ENCODE measurements at places on chromosomes 2 and 18.

- DNase-seq: no peak
Measured at GRCh38 chr2:64243081-64244036, 99.1 kb upstream of the PELI1 start.

- no peak for DNase-seq
Measured at GRCh38 chr18:57806978-57807285, 3.8 kb upstream of the ATP8B1 start.

DNA sequence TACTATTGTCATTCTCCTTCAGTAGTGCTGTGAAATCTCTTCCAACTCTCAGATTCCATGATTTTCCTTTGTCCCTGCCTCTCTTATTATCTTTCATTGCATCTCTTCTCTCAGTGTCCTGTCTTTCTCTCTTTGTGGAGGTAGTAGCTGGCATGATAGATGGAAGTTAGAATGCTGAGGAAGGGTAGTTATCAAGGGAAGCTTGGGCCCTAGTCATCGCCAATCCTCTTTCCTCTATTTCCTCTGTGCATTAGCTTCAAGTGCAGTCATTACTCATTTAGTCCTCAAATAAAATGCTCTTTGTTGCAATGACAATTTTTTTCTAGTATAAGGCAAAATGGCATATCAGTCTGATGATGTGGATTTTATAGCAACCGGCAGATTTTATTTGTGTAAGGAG lies 207.7 kb downstream of the CAMKMT start:
- DNase-seq: no peak

- no peak for DNase-seq
Measured at GRCh38 chr2:216012133-216012829, 1.1 kb downstream of the MREG start.

- DNase-seq: no peak
Measured at GRCh38 chr2:203809084-203809521, 58.5 kb upstream of the CTLA4 start.

- no peak for DNase-seq
Measured at GRCh38 chr2:126187668-126188067, 468.3 kb upstream of the GYPC start.

- DNase-seq: no peak
Measured at GRCh38 chr2:195663007-195663406, 6.0 kb downstream of the SLC39A10 start.

- no peak for DNase-seq
Measured at GRCh38 chr2:233976087-233976486, 58.9 kb downstream of the TRPM8 start.

- DNase-seq: no peak
Measured at GRCh38 chr2:42464631-42465030, 29.2 kb downstream of the KCNG3 start.

DNA sequence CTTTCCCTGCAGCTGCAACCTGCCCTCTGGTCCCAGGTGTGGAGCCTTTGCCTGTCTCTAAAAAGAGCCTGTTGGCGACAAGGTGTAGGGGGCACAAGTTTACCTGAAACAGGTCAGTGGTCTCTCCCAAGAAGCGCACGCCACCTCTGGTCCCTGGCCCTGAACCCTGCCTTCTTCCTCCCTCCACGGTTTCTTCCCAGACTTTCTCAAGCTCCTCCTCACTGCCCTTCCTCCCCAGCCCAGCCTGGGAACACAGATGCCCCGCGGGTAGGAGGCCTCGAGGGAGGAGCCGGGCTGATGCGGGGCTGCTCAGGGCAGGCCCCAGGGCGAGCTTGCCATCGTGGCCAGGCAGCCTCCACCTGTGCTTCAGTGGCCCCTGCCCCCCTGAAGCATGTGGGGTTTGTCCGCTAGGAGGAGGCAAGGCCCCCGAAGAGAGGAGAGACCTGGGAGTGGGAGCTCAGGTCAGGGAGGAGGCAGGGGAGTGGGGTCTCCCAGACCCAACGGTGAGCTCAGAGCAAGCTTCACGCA lies 89.5 kb downstream of the SMAD7 start:
- no peak for DNase-seq

GRCh38 chr2:198702796-198703195 lies 754.9 kb downstream of the SATB2 start:
- DNase-seq: no peak

DNA sequence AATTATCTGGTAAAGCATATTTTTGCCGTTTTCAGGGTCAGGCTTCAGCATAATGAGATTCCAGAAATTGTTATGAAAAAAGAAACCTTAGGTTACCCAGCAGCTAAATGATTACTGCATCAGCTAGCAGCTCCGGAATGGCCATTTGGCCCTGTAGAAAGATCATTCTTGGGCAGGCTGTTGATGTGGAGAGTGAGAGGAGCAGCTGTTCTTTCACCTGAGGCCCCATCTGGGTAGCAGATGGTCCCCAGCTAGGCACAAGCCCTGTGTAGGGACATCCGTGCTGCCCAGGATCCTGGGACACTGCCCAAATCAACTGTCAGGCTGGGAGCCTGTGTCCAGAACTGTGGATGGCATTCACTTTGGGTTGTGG lies 61.8 kb downstream of the NEDD4L start:
- DNase-seq: no peak

DNA sequence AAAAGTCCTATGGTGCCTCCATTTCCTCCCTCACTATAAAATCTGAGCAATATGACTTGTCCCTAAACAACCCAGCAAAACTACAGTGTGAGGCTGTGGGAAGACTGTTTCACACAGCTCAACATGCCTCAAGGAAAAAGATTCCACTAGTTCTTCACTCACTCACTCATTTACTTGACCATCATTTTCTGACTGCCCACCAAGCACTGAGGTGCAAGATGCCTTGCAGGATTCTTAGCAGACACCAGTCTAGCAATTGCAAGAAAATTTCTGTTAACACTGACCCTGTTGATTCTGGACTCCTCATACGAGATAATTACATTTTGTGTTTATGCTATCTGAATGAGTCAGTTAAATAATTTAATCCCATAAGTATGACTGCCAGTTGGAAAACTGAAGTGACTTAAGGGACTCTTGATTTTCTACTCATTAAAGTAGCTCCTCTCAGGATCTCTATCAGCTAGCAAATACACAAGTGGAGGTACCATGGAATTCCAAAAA lies 51.9 kb upstream of the PCBP1 start:
- no peak for DNase-seq

DNA sequence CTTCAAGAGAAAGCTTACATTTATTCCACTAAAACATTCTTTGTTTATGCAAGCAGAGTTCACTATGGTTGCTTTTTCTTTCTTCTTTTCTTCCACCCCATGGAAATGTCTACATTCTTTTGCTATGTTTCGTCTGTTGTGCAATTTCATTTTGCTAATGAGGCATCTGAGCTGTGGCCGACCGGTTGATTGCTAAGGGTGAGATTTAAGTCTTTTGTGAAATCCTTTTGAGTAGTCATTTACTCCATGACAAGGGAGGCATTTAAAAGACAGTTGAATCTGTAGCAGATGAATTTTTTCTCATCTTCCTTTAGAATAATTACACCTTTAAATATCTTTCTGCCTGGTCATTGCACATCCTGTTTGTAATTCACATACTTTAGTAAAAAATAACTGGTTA lies 324.1 kb upstream of the THUMPD2 start:
- no peak for DNase-seq

DNA sequence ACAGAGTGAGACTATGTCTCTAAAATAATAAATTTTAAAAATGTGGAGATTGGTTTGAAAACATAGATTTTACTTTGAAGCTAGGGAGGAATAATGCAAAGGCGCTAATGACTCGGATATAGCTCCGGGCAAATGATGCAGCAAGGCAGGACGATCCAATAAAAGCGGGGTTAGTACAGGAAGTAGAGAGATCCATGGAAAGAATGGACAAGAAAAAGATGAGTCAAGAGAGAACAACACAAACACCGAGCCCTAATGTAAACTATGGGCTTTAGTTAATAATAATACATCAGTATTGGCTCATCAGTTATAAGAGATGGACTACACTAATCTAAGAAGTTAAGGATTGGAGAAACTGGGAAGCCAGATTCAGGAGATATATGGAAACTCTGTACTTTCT lies 74.5 kb downstream of the QPCT start:
- no peak for DNase-seq

DNA sequence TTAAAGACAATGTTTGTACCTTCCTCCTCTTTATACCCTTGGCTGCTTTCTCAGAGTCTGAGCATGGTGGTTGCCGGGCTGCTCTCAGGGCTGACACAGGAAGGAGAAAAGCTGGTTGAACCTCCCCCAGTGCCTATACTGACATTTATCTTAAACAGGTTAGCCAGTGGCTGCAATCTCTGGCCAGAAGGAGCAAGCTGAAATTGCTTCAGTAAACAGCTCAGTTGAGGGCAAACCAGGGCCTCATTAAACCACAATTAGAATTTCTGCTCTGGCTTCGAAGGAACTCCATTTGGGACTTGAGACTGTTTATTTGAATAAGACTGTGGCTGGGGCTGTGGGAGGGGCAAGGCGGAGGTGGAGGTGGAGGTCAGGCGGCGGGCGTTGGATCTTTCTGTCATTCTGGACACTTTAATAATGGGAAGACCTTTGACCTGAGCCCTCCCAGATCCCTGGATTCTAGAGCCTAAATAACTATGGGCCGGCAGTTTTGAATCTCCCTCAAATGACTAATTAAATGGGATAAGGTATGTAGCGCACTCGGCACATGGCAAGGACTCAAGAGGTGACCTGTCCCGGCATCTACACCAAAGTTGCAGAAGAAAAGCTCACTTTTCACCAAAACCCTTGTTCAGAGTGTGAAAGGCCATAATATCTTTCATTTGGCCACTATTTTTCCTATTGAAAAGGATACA lies 120.6 kb upstream of the MYCN start:
- no peak for DNase-seq

DNA sequence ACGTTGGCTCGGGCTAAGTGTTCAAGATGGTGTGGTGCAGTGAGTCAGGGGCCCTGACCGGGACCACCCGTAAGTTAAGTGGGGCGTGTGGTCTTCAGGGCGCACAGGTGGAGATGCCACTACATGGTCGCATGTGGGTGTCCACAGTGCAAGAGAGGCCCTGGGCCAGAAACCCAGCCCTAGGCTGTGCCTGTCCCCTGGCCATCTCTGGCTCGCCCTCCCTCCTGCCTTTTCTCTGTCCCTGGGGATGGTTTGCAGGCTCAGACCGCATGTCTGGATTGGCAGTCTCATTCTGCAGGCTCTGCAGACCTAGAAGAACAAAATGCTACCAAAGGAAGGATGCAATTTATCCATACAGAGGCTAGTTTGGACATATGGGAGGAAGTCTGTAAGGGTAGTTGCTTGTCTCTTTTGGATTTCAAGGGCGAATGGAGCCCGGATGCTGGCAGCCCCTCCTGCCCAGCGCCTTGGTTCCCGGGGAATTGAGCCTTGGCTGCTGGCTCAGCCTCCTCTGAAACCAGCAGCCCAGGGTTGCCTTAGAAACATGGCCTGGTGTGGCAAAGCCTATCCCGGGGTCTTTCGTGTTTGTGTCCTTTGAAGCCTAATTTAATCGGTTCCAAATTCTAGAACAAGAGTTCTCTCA lies 417.5 kb upstream of the HS6ST1 start:
- DNase-seq: no peak

DNA sequence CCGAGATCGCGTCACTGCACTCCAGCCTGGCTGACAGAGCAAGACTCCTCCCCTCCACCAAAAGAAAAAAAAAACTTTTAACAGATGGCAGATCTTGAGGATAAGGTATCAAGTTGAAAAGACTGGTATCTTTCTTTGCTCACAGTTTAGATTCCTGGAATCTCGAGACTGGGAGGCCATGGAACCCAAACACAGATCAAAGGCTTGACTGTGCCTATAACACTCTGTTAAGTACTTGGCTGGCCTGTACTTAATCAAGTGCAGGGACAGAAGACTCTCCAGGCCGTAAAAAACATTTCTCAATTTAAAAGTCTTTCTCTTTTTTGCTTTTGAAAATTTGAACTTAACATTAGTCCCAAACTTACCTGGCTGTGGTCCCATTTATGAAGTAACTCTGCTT lies 107.1 kb upstream of the ZNF516 start:
- no peak for DNase-seq

- no peak for DNase-seq
Measured at GRCh38 chr2:75570948-75571729, 10.4 kb upstream of the EVA1A start.

GRCh38 chr18:79387615-79388014 lies 8.1 kb upstream of the NFATC1 start:
- DNase-seq: no peak

DNA sequence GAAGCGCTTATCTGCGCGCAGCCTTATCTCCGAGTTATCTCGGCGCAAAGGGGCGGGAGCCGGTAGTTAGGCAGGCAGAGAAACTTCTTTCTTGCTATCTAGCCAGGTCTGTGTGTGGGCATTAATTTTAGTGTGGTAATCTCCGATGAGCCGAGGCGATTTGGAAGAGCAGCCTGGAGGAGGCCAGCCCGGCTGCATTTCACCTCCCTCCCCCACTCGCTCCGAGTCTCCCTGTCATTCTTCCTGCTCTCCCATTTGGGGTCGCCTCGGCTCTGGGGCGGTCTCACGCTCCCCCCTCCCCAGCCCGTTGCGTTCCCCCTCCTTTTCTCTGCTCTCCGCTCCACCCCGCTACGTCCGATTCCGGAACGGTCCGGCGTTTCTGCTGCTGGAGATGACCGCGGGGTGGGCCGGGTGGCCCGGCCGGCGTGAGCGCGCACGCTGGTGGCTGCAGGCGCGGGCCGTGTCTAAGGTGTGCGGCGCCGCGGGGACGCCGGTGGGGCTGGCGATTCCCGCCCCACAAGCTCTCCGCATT lies 566 bp downstream of the GATA6 start:
- no peak for DNase-seq

- no peak for DNase-seq
Measured at GRCh38 chr2:176158186-176158591, 1.1 kb downstream of the HOXD3 start.

DNA sequence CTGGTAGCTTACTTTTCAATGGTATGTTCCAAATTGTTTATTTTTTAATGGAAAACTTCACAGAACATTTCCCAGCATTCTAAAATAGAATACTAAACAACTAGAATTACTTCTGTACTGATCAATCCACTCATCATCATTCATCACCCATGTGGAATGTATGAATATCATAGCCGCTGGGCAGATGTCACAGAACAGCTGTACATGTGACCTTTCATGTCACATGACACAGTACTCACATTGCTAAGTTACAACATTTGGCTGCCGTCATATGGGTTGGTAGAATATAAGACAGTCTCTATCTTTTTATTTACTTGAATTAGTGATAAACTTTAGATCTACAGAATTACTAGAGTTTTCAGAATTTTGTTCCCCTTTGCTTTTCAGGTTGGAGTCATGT lies 387.6 kb downstream of the ZEB2 start:
- no peak for DNase-seq

- no peak for DNase-seq
Measured at GRCh38 chr2:38181806-38182491, 106.0 kb upstream of the CYP1B1 start.

- no peak for DNase-seq
Measured at GRCh38 chr2:64391424-64391823, 62.5 kb upstream of the LGALSL start.

- DNase-seq: no peak
Measured at GRCh38 chr2:67628892-67629291, 231.8 kb downstream of the ETAA1 start.

- no peak for DNase-seq
Measured at GRCh38 chr2:128260239-128261138, 58.2 kb downstream of the HS6ST1 start.

GRCh38 chr2:101113441-101114267 lies 37.5 kb downstream of the TBC1D8 start:
- no peak for DNase-seq

- DNase-seq: no peak
Measured at GRCh38 chr2:96151595-96152303, 6.5 kb upstream of the DUSP2 start.
